ENCODE measurements at places on chromosomes 2 and 18.

DNA sequence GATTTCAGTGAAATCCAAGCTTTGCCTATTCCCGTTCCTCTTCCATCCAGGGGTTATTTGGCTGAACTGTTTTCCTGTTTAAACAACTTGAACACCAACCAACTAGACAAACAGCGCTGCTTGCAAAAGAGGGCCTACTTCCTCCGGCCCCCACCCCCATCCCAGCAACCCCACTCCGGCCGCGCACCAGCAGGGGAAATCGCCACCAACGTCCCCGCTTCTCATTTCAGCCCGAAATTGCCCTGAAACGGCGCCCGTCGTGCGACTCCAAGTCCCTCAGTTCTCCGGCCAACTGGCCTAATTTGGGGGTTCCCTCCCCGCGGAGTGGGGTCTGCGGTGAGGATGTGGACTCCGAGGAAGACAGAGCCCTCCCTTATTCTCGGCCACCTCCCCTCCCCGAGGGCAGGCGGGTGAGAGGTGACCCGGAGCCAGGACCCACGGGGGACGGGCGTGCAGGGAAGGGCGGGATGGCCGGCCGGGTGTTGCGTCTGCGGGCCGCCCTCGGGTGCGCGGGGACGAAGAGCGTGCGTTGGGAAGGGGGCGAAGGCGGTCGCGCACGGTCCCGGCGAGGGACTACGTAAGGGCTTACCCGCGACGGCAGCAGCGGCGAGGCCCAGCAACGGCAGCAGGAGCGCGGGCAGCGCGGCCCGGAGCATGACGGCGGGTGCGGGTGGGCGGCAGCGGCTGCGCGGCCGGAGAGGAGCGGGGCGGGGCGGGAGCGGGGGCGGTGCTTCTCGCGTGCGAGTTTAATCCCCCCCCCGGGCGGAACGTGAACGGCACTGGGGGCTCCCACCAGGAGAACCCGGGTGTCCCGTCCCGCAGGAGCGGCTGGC, at the start of gene CD302:
Gene CD302, minus strand, starts transcription at position 666 of the 833 bp plus-strand sequence. Its CDS starts 10 bp downstream, at position 656.
- DNase-seq: peak; percentile 29

GRCh38 chr18:75127143-75128021, 81.6 kb downstream of the PTGR3 start:
- no peak for DNase-seq

GRCh38 chr18:3213300-3214059, 6.3 kb downstream of the MYOM1 start:
- no peak for DNase-seq

- no peak for DNase-seq
Observed at GRCh38 chr2:40027968-40028367, 248.9 kb upstream of the THUMPD2 start.

- DNase-seq: no peak
Observed at GRCh38 chr2:98654699-98655495, 46.5 kb downstream of the UNC50 start.

DNA sequence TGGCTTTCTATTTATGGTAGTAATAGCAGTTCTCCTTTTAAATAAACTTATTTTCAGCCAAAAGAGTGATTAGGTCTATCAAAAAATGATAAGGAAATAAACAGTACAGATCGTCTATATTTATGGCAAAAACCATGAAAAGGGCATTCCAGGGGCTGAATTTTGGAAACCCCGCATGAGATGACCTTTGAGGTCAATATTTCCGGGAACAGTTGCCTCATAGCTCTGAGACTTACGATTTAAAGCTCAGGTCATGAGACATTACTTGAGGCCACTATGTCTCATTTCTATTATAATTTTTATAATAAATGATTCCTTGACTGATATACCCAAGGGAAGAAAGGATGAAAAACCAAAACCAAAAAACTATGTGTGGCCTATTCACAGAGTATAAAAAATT, 101.1 kb downstream of the LDLRAD4 start:
- DNase-seq: no peak

DNA sequence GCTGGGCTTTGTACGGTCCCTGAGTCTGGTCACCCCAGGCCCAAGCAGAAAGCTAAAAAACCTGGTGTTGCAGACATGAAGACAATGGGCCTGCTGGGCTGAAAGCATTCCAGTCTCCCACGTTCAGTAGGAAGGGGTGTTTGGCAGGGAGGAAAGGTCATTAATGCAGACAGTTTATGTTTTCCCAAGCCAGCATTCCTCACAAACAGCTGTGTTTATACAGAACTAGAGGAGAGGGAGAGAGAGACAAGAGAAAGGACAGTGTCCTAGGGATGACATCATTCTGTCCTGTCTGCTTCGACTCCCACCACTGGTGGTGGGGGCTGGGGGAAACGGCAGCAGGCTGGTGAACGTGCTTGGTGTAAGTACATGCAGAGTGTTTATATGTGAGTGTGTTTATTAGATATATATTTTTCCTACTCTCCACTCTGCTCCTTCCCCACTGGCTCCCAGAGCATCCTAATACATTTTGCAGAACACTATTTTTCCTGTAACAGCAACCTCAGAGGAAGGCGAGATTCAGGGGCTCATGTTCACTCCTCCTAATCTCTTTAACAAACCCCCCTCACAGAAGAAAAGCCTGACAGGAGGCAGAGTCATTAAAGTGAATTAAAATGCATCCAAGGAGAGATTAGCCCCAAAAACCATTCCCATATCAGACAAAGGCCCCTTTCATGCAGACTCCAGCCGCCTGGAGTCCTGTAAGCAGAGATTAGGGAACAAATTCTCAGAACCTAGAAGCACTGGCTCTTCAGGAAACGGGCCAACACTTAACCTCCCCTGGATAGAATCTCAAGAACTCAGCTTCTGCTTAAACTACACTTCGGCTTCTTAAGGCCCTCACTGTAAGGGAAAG, 380.4 kb downstream of the TNS1 start:
- DNase-seq: no peak

- DNase-seq: no peak
Observed at GRCh38 chr2:66382091-66382490, 52.8 kb upstream of the MEIS1 start.

DNA sequence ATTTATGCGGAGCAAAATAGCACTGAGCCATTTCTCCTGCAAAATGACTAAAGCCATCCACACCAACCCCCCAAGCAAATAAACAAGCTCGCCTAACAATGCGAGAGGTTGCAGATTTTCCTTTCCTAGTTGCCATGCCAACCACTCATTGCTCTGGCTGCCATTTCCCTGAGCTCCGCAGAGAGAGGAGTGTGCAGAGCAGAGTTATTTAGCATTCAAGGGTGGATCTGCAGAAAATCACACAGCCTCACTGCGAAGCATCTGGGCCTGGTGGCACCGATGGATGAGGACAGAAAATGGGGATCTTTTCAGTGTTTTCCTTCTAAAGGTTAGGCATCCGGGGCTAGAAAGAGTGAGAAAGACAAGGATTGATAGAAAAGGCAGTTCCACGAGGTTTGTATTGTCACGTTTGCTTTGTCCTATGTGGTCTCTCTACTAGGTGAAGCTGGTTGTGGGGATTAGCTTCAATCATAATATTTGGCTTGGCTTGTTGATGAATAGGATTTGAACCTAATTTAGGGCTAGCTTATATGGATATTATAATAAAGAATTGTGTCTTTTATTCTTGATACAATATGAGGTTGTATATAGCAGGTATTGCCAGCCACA, 110.2 kb upstream of the UNC80 start:
- DNase-seq: no peak

DNA sequence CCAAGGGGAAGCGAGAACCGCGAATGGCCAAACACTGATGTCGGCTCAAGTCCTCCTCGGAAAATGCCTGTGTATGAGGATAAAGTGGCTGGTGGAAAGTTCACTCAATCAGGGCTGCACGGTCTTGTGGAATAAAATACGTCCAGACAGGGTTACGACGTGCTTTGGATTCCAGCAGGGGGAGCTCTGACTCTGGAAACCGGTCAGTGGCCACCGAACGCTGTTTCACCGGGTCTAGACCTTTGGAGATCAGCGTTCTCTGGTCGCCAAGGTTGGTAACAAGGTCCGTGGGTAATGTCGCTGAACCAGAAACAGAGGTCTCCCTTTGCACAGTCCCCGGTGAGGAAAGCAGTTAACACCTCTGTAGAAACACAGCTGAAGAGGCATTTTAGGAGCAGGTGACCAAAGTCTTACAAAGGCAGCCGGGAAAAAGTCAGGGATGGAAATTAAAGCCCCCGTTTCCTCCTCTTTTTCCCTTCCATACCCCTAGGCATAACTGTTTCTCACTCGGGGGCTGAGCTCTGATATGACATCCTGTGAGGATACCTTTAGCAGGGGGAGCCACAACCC, 47.8 kb downstream of the CDCA7 start:
- DNase-seq: peak; percentile 56

GRCh38 chr2:64111426-64111825, 32.8 kb downstream of the PELI1 start:
- no peak for DNase-seq

DNA sequence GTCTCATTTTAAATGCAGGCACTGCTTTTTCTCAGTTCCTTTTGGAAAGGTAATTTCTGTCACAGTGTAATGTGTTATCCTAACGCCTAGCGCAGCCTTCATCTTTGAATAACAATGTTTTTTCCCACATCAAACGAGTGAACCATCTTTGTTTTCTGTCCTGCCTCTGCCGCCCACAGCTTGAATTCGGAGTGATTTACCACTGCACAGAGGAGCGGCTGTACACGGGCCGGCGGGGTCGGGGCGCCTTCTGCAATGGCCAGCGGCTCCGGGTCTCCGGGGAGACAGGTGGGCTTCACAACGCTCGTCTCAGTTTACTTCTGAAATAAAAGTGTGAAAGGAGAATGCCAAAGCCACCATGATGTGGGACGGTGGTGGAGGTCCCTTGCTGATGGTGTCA, 32.8 kb downstream of the IMPA2 start:
- DNase-seq: no peak
